Articular chondrocyte of knee joint (primary cell): ENCODE measurements at places on chromosomes 11 and 22. TPM values are rescaled to one million over a fixed set of nuclear protein-coding genes. Genes with fewer than 3 reads are reported as not detected.

Gene SELENOH
- 59.8 and 69.5 TPM in 2 replicates for total RNA-seq

Gene SYT7
- 3.4 and 4.3 TPM in 2 replicates for total RNA-seq

Gene HTR3B
- total RNA-seq, result not detected in 2 replicates

Gene OR4D6
- not detected in 2 replicates for total RNA-seq

Gene IRAG1
- 2.1 and 4.2 TPM in 2 replicates for total RNA-seq

Gene ISX
- not detected in 2 replicates for total RNA-seq

Gene MOV10L1
- under 0.01 and 0.43 TPM in 2 replicates for total RNA-seq

Gene PARVB
- total RNA-seq, result 34.2 and 43.8 TPM in 2 replicates

Gene PDGFD
- 2.0 and 2.3 TPM in 2 replicates for total RNA-seq

Gene RFPL3
- not detected in 2 replicates for total RNA-seq

Gene MMP13
- 1.6 and 5.7 TPM in 2 replicates for total RNA-seq

Gene SCGB1C1
- total RNA-seq, result not detected in 2 replicates

Gene IZUMO1R
- not detected in 2 replicates for total RNA-seq

Gene GGTLC2
- total RNA-seq, result not detected in 2 replicates
